ENCODE measurements at places on chromosomes 3 and 15.
A peak's percentile ranks its signal among the peaks of the same experiment; 100 is the strongest.

- H3K36me3 ChIP-seq = peaks cover 78% of the 10 kb centered on the region
- H3K27me3 ChIP-seq = no peaks in the 10 kb centered on the region
- H3K4me1 ChIP-seq = no peaks in the 10 kb centered on the region
- no peak for DNase-seq
- H3K4me3 ChIP-seq = no peak overlapping the region
Measured at GRCh38 chr15:40990080-40990479, 36.8 kb downstream of the CHAC1 start.

- no peaks in the 10 kb centered on the region for H3K36me3 ChIP-seq
- no peak for DNase-seq
- H3K27ac ChIP-seq = no peak overlapping the region
Measured at GRCh38 chr15:70633103-70633831, 130.1 kb downstream of the UACA start.

GRCh38 chr3:178514401-178514800 is 21.8 kb upstream of the KCNMB2 start:
- H3K4me1 ChIP-seq = no peaks in the 10 kb centered on the region
- no peak overlapping the region for H3K4me3 ChIP-seq
- H3K27me3 ChIP-seq = no peaks in the 10 kb centered on the region
- DNase-seq = no peak

DNA sequence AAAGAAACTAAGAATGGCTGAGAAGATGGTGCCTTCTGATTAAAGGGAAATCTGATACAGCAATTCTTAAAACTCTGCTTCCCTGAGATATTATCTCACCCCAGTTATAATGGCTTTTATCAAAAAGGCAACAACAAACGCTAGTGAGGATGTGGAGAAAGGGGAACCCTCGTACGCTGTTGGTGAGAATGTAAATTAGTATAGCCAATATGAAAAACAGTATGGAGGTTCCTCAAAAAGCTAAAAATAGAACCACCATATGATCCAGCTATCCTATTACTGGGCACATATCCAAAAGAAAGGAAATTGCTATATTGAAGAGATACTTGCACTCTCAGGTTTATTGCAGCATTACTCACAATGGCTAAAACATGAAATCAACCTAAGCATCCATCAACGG is 65.1 kb downstream of the GOLIM4 start:
- no peaks in the 10 kb centered on the region for H3K27me3 ChIP-seq
- DNase-seq = no peak
- H3K4me1 ChIP-seq = no peaks in the 10 kb centered on the region
- H3K36me3 ChIP-seq = no peaks in the 10 kb centered on the region
- no peak overlapping the region for H3K27ac ChIP-seq

GRCh38 chr15:83588441-83588840 is 65.5 kb upstream of the ADAMTSL3 start:
- no peaks in the 10 kb centered on the region for H3K36me3 ChIP-seq
- no peak for DNase-seq
- H3K4me3 ChIP-seq = no peak overlapping the region
- no peaks in the 10 kb centered on the region for H3K4me1 ChIP-seq

DNA sequence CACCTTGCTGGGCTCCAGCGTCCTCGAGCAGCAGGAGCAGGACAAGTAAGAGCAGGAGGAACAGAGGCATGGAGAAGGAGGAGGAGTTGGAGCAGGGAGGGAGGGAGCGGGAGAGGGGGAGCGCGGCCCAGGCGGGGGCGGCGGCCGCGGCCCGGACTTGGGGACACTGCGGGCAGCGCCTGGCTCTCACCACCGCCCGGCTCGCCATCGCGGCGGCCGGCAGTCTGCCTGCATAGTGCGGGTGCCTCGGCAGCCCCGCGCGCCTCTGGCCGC is 440 bp downstream of the DCBLD2 start:
- H3K27me3 ChIP-seq = no peaks in the 10 kb centered on the region
- H3K4me1 ChIP-seq = peaks cover 31% of the 10 kb centered on the region
- peak; percentile 44 for DNase-seq
- H3K4me3 ChIP-seq = peak overlapping the region; percentile 93

DNA sequence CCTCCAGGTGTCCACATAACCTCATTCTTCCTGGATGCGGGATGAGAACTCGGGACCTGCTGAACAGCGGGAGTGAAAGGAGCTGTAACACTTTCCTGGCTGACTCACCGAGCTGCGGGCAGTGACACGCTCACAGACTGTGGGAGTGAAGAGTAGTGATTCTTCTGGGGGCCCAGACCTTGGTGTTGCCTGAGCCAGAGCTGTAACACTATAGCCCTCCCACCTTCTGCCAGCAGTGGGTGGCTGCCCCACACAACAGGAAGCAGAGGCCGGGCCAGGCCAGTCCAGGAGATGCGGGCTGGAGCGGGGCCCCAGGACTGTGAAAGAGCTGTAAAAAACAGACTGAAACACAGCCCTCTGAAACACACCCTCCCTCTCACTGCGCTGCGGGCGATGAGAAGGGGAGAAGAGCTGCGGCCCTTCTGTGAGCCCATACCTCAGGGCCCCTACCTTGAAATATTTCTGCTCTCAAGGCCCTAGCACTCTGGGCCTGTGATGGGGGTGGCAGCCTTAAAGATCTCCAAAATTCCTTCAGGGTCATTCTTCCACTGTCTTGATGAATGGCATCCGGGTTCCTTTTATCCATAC is 464.0 kb upstream of the CCDC54 start:
- no peak overlapping the region for H3K4me3 ChIP-seq
- H3K36me3 ChIP-seq = no peaks in the 10 kb centered on the region
- no peaks in the 10 kb centered on the region for H3K4me1 ChIP-seq

- H3K4me3 ChIP-seq = no peak overlapping the region
- no peaks in the 10 kb centered on the region for H3K27me3 ChIP-seq
- H3K36me3 ChIP-seq = peaks cover 4% of the 10 kb centered on the region
- no peak for DNase-seq
Measured at GRCh38 chr3:122786066-122786465, 7.6 kb downstream of the HSPBAP1 start.

- H3K27me3 ChIP-seq = no peaks in the 10 kb centered on the region
- H3K27ac ChIP-seq = peak overlapping the region; percentile 39
- no peaks in the 10 kb centered on the region for H3K36me3 ChIP-seq
- H3K4me1 ChIP-seq = peaks cover 12% of the 10 kb centered on the region
- peak; percentile 31 for DNase-seq
- H3K4me3 ChIP-seq = no peak overlapping the region
Measured at GRCh38 chr3:170058127-170058526, 20.3 kb downstream of the GPR160 start.

- H3K4me1 ChIP-seq = no peaks in the 10 kb centered on the region
- no peaks in the 10 kb centered on the region for H3K27me3 ChIP-seq
- H3K36me3 ChIP-seq = no peaks in the 10 kb centered on the region
- no peak for DNase-seq
Measured at GRCh38 chr15:88419830-88420229, 47.4 kb downstream of the MRPL46 start.

GRCh38 chr3:112097378-112097777 is 11.2 kb downstream of the C3orf52 start:
- no peak for DNase-seq
- no peaks in the 10 kb centered on the region for H3K4me1 ChIP-seq
- peaks cover 4% of the 10 kb centered on the region for H3K27me3 ChIP-seq
- H3K4me3 ChIP-seq = no peak overlapping the region
- H3K27ac ChIP-seq = no peak overlapping the region

DNA sequence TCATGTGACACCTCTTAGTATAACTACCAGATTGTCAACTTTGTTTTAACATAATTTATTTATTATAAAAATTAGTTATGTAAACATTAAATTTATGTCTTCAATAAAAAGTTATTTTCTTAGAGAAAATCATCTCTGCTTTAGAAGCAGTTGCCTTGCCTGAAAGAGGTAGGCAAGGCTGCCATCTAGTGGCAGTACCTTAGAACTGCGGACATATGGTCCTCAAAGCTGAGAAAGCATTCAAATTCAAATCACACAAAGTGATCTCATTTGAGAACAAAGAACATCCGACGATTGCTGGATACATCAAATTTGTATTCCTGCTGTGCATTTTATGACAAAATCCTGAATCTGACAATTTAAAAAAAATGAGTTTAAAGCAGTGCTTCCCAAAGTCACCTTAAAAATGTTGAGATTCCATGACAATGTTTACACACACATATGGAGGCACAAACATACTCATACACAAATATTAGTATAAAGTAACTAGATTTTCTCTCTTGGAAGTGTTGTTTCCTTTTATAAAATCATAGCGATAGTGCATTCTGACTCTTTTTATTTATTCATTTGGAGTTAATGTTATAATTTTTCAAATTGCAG is 617.4 kb downstream of the CADM2 start:
- H3K36me3 ChIP-seq = no peaks in the 10 kb centered on the region
- H3K4me1 ChIP-seq = no peaks in the 10 kb centered on the region
- no peaks in the 10 kb centered on the region for H3K27me3 ChIP-seq
- no peak overlapping the region for H3K27ac ChIP-seq
- no peak overlapping the region for H3K4me3 ChIP-seq
- peak; percentile 56 for DNase-seq

Measured in DND-41 (cell line).